ENCODE measurements at places on chromosomes 3 and 15.

GRCh38 chr15:77507143-77507897, 86.6 kb downstream of the HMG20A start:
- peak; percentile 60 for DNase-seq

DNA sequence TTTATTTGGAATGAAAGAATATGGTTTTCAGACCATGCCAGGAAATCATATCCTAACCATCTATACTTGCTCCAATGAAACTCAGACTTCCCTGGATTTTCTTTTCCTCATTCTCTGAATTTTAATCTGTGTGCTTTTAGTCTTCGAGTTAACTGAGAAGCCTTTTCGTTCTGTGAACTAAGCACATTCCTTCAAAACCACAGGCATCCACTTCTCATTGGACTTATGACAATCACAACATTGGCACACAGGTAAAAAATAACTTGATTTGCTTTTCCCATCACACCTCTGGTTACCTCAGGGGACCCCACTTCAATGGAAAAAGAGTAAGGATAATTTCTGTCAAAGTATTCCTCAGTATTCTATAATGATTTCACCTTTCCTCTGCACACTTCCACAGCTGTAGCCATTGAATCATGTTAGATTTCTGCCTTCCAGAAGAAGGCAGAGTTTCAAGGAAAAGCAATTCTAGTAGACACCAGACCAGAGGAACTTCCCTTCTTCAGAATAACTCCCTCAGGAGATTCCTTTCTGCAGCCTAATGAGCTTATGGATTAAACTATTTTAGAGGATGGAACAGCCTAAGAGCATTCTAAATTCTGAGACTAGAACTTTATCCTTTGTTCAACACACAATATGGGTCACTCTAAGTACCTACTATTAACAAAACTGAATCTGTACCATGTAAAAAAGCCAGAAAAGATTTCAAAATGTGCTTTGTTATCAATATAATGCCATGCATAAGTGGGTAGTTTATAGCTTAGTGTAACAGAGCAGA, 15.9 kb downstream of the COMMD2 start:
- DNase-seq = peak; percentile 11

DNA sequence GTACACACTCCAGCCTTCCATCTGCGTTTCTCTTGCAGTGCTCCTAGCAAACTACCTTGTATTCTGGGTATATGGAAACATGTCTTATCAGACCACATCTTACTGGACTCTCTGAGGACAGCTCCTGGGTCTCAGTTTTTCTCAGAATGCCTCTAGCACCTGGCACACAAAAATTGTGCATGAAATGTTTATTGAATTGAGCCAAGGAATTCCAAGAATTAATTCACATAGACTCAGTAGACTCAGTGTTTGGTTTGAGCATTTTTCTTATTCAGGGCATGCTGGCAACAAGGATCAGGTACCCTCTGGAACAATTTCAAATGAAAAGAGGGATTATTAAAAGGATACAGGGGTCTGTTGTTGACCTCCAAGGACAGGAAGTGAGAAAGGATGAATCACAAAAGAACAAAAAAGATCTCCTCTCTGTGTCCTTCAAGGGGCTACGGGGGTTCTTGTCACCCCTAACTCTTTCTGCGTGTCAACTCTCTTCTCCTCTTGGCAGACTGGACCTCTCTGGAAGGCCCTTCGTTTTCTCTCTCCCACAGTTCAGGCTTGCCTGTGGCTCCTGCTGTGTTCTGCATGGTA, 270.0 kb upstream of the HES1 start:
- DNase-seq = no peak

DNA sequence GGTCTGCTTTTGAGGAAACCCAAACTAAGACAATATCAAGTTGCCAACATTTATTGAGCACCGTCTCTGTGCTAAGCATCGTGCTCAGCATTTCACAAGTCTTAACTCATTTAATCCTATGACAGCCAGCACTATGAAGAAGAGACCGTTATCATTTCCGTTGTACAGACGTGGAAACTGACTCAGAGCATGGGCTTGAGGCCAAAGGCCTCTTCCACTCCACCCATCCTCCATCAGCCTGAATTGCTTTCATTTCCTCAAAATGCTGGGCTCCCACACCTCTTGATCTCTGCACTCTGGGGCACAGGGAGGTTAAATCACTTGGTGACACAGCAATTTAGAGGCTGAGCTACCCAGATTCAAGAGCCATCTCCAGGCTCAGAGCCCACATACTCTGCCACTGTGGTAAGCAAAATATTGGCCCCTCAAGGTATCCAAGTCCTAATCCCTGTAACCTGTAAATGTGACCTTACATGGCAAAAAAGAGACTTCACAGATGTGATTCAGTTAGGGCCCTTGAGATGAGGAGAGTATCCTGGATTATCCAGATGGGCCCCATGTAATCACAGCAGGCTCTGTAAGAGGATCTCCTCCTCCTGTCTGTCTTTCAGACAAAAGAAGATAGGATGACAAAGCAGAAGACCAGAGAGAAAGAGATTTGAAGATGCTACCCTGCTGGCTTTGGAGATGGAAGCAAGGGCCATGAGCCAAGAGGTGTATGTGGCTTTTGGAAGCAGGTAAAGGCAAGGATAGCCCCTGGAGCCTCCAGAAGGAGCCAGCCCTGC, 24.3 kb upstream of the FLNB start:
- DNase-seq = peak; percentile 96

DNA sequence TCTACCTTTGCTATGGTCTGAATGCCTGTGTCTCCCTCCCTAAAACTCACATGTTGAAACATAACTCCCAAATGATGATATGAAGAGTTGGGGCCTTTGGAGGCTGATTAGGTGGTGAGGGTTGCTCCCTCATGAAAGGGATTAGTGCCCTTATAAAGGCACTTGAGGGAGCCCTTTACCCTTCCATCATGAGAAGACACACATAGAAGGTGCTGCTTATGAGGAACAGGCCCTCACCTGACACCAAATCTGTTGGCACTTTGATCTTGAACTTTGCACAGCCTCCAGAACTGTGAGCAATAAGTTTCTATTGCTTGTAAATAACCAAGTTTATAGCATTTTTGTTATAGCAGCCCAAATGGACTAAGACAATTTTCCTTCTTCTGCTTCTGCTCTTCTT, 76.2 kb upstream of the ADAMTS9 start:
- DNase-seq = no peak
